ENCODE measurements at places on chromosomes 2 and 18.
A peak's percentile ranks its signal among the peaks of the same experiment; 100 is the strongest.

DNA sequence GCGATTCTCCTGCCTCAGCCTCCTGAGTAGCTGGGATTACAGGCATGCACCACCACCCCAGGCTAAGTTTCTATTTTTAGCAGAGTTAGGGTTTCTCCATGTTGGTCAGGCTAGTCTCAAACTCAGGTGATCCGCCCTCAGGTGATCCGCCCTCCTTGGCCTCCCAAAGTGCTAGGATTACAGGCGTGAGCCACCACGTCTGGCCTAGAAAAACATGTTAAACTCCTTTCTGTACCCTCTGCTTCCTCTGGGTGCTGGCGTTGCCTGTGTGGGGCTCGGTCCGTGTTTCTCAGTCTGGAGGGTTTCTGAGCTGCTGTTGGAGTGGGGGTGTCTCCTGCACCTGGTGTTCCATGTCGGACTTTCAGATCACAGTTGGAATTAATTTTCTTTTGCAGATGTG lies 17.9 kb downstream of the LDLRAD4 start:
- DNase-seq: no peak

DNA sequence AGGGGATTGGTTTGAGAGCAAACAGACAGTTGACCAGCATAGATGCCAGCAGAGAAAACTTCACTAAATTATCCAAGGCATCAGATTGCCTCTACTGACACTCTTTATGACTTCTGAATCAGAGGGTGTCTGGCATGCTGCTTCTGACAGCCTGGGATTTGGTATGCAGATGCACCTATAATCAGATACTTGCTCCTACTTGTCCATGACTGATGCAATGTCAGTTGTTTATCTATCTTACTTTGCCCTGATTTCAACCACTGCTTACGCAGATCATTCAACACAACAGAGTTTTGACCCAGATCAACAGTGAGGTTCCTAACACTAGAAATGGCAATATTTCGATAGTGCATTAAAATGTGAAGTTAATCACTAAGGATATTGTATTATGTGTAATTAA lies 22.6 kb upstream of the CALCRL start:
- no peak for DNase-seq

DNA sequence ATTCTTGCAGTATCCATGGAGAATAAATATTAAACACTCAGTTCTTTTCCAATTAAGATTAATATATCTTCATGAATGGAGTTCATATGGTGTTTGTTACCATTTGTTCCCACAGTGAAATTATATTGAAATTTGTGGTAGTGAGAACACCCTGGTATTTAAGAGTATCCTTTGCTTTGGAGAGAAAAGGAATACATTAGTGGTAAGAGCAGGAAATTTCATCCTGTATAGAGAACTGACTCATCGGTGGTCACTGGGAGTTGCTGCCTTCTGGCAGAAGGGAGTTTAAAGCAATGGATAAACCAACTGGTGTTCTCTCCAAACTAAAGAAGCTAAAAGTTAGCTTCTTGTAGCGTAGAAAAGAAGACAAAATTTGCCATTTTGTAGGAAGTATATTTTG lies 107.3 kb downstream of the MYO1B start:
- peak; percentile 88 for DNase-seq

GRCh38 chr2:130345091-130345490 lies 2.4 kb downstream of the IMP4 start:
- DNase-seq: no peak

DNA sequence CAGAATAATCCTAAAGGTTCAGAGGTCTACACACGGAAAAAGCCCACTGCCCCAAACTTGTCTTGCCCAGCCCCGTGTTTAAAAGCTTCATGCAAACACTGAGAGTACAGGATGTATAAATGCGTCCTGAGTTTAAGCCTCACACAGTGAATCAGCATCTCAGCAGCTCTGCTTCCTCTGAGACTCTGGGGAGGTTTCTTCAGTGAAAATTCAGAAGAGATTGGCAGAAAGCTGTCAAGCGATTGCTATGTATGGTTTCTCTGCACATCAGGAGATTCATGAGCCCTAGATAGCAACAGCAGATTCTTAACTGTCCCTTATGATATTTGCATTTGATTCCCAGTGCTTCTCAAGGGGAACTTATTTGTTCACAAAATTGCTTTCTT lies 27.1 kb downstream of the CRACDL start:
- DNase-seq: peak; percentile 37

- no peak for DNase-seq
Observed at GRCh38 chr18:35174093-35174731, 66.6 kb upstream of the ZNF397 start.
